ENCODE measurements at places on chromosomes 3 and 15. TPM values are rescaled to one million over a fixed set of nuclear protein-coding genes. Genes with fewer than 3 reads are reported as not detected.

- no peak overlapping the region for H3K4me3 ChIP-seq
- H3K4me1 ChIP-seq, result no peaks in the 10 kb centered on the region
- H3K36me3 ChIP-seq, result no peaks in the 10 kb centered on the region
These were observed 567.8 kb downstream of the ZPLD1 start for GRCh38 chr3:103002425-103003176.

GRCh38 chr3:43638594-43639447 lies 17.0 kb upstream of the ANO10 start:
- no peak overlapping the region for H3K4me3 ChIP-seq
- no peak for DNase-seq
- no peaks in the 10 kb centered on the region for H3K4me1 ChIP-seq
- no peaks in the 10 kb centered on the region for H3K27me3 ChIP-seq
- H3K36me3 ChIP-seq, result no peaks in the 10 kb centered on the region

DNA sequence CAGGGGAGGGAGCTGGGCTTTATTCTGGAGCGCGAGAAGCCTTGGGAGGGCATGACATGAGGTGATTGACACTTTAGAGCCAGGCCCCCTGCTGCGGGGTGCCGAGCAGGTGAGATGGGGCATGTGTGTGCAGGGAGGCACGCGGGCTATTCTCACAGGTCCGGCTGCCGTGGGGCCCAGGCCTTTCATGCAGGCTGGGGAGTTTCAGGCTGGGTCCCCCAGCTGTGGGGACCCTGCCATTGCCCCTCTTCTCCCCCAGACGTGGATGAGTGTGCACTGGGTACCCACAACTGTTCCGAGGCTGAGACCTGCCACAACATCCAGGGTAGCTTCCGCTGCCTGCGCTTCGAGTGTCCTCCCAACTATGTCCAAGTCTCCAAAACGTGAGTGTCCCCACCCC lies 87.3 kb downstream of the FBLN2 start:
- H3K4me3 ChIP-seq, result no peak overlapping the region
- H3K27me3 ChIP-seq, result peaks cover 4% of the 10 kb centered on the region
- no peak overlapping the region for H3K27ac ChIP-seq
- no peaks in the 10 kb centered on the region for H3K36me3 ChIP-seq
- no peaks in the 10 kb centered on the region for H3K4me1 ChIP-seq
- no peak for DNase-seq

- peaks cover 81% of the 10 kb centered on the region for H3K4me1 ChIP-seq
- DNase-seq, result no peak
- H3K36me3 ChIP-seq, result peaks cover 24% of the 10 kb centered on the region
- H3K27me3 ChIP-seq, result no peaks in the 10 kb centered on the region
- peak overlapping the region; percentile 71 for H3K27ac ChIP-seq
- no peak overlapping the region for H3K4me3 ChIP-seq
These were observed 10.6 kb downstream of the ARPP19 start for GRCh38 chr15:52558196-52558595.

The SLC22A13 gene
- total RNA-seq, result not detected

The RNF7 gene
- 100 TPM for total RNA-seq

The HYAL3 gene
- 1.2 TPM for total RNA-seq

The CHMP2B gene
- total RNA-seq, result 30.7 TPM

DNA sequence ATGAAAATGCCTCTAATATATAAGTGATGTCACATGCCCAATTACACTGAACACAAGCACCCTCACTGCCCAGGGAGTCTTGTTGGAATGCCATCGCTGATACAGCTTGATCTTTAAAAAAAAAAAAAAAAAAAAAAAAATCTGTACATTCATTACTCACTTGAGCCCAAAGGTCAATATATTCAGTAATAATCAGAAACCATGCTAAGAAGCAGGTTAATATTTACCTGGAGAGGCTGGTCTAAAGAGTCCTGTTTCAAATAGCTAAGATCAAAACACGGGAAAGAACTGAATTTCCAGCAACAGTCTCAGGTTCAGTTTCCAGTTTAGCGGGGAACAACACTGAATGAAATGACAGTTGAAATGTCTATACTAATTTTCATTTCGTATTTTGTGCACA lies 109.9 kb downstream of the UACA start:
- no peak for DNase-seq
- H3K36me3 ChIP-seq, result peaks cover 48% of the 10 kb centered on the region
- no peaks in the 10 kb centered on the region for H3K27me3 ChIP-seq
- no peaks in the 10 kb centered on the region for H3K4me1 ChIP-seq

DNA sequence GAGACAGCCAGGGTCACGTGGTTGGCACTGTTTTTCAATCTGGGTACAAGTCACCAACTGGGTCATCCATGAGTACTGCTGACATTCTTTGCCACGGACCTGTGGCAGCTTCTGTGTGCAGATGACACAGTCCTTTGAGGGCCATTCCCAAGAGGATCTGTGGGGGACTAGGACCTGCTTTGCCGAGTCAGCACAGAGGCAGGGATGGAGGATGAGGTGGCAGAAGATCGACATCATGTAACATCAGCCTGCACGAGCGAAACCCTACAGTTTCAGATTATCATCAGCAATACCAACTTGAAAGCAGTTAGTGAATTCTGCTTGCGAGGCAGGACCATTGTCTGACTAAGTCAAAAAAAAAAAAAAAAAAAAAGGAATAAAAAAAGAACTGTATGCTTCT lies 227.7 kb downstream of the FOXP1 start:
- no peak overlapping the region for H3K27ac ChIP-seq
- H3K36me3 ChIP-seq, result peaks cover 4% of the 10 kb centered on the region
- DNase-seq, result no peak

The PRR23B gene
- not detected for total RNA-seq

DNA sequence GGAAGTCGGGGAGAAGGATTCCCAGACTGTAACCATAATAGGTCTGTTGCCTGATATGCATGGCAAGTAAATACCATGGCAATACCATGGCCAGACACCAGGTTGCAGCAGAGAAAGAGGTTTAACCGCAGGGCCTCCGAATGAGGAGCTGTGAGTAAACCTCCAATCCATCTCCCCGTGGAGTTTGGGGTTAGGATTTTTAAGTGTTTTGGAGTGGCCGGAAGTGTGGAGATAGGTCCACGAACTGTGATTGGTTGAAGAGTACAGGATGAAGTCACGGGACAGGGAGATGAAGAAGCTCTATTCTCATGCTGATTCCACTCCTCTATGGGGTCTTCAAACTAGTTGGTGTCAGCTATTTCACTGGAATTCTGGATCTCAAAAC lies 127.9 kb downstream of the ST8SIA2 start:
- no peak overlapping the region for H3K4me3 ChIP-seq
- no peaks in the 10 kb centered on the region for H3K27me3 ChIP-seq
- H3K4me1 ChIP-seq, result peaks cover 12% of the 10 kb centered on the region
- no peaks in the 10 kb centered on the region for H3K36me3 ChIP-seq
- DNase-seq, result peak; percentile 67
- no peak overlapping the region for H3K27ac ChIP-seq
